DMS153 (cell line): ENCODE measurements at places on chromosomes 3 and 15.

- DNase-seq, result no peak
These were observed 255.8 kb downstream of the FAM43A start for GRCh38 chr3:194941360-194941955.

DNA sequence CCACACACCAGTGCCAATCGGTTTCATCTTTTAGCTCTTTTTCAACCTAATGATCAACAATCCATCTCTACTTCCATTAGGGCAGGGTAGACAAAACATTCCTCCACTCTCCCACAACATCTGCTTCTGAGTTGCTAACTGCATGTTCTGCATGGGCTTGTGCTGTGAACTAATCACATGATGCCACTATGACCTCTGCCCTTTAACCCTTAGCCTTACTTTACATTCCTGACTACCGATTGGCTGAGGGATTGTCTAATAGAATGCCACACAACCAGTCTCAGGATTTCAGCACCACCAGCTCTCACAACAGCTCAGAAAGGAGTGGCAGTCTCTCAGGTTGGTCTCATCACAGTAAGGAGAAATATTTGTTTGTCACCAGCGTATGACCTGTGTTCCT is 562.8 kb downstream of the ROBO2 start:
- DNase-seq, result no peak

DNA sequence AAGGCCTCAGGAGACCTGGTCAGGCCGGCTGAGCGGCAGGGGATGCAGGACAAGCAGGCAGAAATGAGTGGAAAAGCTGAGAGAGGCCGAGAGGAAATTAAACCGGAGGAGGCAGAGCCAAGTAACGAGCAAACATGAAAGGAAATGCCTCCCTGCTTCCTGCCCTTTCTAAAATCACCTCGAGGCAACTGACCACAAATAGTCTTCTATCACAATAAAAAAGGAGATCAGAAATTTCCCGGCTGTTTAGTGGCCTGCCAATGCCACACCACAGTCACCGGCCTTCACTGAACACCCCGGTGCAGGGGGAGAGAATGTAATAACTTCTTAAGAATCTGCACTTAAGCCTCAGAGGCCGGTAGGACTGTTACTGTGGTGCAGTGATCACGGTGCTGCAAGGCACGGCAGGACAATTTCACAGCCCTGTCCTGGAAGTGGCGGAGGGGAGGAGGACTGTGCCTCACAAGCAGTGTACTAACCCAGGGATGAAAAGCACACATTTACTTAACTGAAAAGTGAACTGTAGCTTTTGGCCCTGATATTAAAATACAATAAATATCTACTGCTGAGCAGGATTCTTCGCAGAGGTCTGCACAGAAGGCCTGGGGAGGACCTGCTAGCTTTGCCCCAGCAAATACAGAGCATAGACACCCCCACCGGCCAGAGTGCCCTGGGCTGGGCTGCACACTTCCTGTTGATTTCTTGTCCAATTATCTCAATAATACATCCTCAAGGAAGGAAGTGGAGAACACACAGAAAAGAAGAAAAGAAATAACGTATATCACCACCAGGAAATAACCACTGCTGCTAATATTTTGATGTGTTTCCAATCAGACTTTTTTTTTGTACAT is 183.5 kb upstream of the NSMCE3 start:
- DNase-seq, result no peak

DNA sequence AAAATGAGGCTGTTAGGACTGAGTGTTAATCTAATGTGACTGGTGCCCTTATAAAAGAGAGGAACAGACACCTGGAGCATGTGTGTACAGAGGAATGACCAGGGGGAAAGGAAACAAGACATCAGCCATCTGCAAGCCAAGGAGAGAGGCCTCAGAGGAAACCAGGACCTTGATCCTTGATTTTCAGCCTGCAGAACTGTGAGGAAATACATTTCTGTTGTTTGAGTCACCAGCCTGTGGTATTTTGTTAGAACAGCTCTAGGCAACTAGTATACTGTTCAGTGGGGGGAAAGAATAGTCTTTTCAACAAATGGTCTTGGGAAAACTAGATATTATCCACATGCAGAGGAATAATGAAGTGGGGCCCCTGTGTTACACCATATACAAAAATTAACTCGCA is 80.6 kb downstream of the CCR1 start:
- DNase-seq, result no peak

- no peak for DNase-seq
These were observed 50.8 kb downstream of the LYSMD4 start for GRCh38 chr15:99682455-99682854.

DNA sequence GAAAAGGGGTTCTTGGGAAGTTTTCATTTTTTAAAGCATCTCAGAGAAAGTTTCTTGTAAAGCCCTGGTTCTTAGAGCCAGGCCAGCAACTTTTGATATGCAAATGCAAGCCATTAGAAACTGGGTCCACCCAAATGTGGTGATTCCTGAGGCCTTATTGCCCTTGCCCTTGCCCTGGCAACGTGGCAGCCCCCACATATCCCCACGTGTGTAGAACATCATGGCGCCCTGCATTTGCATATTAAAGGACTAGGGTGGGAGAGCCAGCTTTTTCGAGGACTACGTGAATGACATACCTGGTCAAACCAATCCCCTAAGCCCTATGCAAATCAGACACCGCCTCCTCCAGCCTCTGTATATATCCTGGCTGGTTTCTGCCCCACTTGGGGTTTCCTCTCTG is 314.9 kb upstream of the NECTIN3 start:
- DNase-seq, result no peak

DNA sequence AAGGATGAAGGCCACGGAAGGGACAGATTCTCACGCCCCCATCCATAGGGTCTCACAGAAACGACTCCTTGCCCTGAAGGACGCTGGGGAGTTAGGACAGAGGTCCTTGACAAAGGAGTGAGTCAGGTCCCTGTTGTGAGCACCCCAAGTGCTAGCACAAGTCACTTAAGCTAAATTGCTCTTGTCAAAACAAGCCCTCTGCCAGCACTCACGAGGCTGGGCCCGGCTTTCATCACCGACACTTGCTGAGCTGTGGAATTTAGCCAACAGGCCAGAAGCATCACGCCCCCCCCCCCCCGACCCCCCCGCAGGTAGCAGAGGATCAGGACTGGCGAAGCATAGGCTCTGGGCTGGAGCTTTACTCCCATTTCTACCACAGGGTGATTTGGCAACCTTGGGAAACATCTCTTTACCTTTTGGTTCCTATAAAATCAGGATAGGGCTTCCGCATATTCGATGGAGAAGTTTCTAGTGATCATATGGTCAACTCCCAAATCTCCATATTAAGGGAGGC is 75.4 kb downstream of the ADCY5 start:
- DNase-seq, result no peak

DNA sequence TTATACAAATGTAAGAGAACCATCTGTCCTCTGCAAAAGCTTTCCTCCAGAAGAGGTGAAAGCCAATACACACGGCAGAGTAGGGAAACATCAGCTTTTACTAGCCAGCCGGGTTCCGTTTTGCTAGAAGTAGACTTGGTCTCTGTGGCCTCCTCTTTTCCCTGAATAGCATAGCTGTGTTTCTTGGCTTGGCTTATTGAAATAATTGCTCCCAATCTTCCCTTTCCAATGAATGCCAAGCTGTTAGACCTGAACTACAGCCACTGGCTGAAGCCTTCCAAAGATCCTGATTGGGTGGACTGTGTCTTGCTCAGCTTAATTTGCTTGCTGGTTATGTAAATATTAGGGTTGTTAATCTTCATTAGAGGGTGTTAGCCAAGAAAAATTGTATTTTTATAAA is 157.8 kb upstream of the ROPN1 start:
- no peak for DNase-seq
